ENCODE measurements at places on chromosomes 1 and 21.

DNA sequence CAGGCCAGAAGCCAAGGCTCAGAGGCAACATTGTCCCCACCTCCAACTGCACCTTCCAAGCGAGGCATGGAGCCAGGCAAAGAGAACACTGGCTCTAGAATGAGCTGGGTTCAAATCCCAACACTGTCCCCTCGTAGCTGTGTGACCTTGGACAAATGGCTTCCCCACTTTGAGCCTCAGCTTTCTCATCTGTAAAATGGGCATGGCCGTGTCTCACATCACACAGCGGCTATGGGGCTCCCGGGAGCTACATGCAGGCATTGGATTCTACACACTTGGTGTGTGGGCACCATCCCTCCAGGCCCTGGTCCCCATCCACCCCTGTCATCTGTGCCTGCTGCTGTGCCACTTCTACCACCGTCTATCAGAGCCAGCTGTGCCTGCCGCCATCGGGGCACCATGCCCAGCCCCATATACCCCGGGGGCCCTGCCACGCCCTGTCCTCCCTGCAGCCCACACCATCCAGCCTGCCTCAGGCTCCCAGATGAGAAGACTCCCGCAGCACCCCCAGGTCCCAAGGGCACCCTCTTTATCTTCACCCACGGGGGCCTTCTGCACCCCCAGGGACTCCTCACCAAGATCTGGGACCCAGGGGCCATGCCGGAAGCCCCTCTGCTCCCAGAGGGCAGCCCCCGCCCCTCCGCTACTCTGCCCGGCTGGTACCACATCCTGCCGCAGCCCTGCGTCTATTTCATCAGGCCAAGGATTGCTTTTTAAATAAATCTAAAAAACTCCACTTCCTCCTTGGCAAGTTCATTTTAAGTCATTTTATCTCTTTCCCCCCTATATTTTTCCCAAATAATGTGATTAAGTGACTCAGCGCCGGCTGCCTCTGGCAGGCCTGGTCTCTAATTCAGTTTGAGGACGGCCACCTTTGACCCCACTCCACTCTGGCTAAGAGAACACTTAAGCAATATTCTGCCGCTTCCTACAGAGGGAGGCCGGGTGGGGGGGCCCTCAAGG, 107.8 kb upstream of the TARDBP start:
- no peak for DNase-seq

- DNase-seq = no peak
These were observed 32.9 kb downstream of the HSF2BP start for GRCh38 chr21:43626390-43626789.

GRCh38 chr21:14870853-14871149, 194.0 kb downstream of the NRIP1 start:
- no peak for DNase-seq

GRCh38 chr1:1019122-1019999, 559 bp upstream of the AGRN start:
- DNase-seq = peak; percentile 83

GRCh38 chr1:15744122-15744679, 1.9 kb downstream of the TMEM82 start:
- DNase-seq = no peak

DNA sequence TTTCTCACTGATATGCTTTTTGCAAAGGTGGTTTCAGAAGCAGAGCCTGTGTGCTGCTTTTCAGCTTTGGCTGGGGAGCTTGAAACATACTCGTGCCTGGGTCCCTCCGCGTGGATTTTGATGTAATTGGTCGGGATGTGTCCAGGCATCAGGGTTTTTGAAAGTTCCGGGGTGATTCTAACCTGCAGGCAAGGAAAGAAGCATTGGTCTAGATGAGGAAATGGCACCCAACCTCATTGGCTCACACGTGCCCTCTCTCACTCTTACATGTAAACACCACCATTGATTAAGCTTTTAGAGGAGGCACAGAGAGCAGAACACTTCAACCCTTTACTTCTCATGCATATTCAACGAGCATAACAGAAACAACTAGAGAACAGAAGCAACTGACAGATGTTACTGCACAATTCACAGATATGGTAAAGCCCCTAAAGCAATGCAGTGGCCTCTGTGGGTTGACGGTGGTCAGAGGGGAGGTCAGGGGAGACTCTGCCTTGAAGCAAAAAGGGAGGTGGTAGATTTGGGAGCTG, 112.1 kb downstream of the TLR5 start:
- no peak for DNase-seq

DNA sequence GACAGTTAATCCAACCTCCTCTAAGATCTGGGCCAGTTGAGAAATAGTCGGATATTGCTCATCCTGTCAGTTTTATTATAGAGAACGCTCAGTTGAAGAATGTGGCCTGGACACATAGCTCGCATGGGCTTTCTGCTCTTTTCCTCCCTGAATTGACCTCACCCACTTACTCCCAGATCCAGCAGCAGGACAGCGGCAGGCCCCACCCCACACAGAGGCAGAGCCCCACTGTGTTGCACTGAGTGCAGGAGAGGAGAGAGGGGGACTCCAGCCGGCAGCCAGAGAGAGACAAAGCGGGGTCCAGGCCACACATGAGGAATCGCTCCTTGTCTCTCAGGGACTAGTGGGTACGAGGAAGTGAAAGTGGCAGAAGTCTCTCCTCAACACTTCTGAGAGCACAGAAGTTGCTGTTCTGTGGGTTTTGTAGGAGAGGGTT, 78.6 kb downstream of the LAMC1 start:
- no peak for DNase-seq

GRCh38 chr1:79193211-79194079, 186.9 kb upstream of the ADGRL4 start:
- DNase-seq = peak; percentile 52

GRCh38 chr1:64073705-64074104, 129.7 kb upstream of the UBE2U start:
- peak; percentile 74 for DNase-seq

GRCh38 chr1:3101124-3101939, 32.3 kb downstream of the PRDM16 start:
- no peak for DNase-seq

DNA sequence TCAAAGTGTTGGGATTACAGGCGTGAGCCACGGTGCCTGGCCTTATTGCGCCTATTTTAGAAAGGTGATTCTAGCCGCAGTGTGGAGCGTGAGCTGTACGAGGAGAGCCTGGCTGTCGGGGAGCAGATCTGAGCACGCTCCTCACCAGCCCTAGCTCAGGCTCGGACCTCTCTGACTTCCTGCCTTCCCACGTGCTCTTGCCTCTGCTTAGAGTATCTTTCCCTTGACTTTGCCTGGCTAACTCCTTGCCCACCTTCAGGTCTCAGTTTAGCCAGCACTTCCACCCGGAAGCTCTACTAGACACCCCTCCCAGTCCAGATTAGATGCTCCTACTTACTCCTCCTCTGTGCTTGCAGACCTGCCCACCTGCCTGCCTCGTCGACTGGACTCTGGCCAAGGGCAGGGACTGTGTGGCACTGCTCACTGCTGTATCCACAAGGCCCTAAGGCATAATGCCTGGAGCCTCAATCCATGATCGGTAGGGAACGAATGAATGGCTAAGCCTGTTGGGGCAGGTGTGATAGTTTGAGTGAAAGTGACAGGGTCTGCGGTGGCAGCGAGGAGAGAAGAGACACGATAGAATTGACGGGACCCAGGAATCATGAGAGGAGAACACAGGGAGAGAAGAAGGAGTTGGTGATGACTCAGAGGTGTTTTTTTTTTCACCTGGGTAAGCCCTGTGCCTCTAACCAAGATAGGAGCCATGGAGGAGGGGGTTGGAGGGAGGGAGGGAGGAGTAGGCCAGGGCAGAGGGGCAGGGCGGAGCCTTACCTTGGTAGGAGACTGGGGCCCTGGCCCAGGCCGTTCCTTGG, 28.1 kb upstream of the WASF2 start:
- DNase-seq = peak; percentile 67

GRCh38 chr1:162018418-162018817, 5.3 kb downstream of the OLFML2B start:
- DNase-seq = no peak

- DNase-seq = peak; percentile 62
These were observed 25.5 kb upstream of the ZC3H12A start for GRCh38 chr1:37448691-37449417.

DNA sequence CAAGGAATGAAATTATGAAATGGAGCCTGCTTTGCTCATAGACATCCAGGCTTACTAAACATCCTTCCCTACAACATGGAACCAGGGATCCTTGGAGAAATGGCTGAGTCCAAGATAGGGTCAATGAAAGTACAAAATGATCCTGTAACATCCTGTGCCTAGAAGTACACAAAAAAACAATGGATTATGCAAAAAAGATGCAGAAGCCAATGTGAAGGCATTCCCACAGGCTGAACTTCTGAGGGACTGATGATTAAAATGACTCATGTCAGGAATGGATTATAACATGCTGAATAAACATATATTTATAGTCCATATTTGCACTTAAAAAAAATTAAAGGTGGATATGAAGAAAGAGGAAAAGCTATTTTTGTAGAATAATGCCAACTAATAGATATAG, 10.4 kb upstream of the HOOK1 start:
- no peak for DNase-seq

DNA sequence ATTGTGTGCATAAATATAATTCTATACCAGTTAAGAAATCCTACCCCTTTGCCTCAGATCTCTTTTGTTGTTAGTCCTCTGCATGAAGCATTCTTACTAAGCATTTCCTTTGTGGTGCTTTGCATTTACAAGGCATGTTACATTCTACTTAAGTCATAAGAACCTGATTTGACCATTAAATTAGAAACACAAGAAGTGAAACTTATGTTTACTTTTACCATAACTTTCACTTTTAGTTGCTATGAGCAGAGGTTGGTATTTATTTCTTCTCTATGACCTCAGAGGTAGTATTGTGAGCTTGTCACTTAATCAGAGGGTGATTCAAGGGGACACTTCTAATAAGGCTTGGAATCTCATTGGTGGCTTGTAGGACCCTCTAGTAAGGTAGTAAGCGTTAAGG, 9.0 kb downstream of the FAM20B start:
- peak; percentile 73 for DNase-seq

- peak; percentile 34 for DNase-seq
These were observed 184.2 kb downstream of the EIF4G3 start for GRCh38 chr1:20992322-20993056.

DNA sequence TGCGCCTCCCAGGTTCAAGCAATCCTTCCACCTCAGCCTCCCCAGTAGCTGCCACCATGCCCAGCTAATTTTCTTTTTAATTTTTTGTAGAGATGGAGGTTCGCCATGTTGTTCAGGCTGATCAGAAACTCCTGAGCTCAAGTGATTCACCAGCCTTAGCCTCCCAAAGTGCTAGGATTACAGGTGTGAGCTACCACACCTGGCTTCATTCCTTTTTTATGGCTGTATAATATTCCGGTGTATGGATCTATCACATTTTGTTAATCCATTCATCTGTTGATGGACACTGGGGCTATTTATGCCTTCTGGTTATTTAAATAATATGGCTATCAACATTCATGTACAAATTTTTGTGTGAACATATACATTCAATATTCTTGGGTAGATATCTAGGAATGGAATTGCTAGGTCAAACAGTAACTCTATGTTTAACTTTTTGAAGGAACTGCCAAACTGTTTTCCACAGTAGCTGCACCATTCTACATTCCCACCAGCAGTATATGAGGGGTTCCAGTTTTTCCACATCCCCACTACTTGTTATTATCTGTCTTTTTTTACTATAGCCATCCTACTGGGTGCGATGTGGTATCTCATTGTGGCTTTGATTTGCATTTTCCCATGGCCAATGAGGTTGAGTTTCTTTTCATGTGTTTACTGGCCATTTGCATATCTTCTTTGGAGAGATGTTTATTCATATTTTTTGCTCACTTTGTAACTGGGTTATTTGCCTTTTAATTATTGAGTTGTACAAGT, 11.0 kb downstream of the SLC27A3 start:
- DNase-seq = no peak

GRCh38 chr1:19844731-19845495, 29.8 kb upstream of the RNF186 start:
- peak; percentile 60 for DNase-seq

- no peak for DNase-seq
These were observed 8.3 kb upstream of the MAP3K21 start for GRCh38 chr1:233319272-233319671.

GRCh38 chr1:237740846-237741245, 149.9 kb downstream of the ZP4 start:
- no peak for DNase-seq

DNA sequence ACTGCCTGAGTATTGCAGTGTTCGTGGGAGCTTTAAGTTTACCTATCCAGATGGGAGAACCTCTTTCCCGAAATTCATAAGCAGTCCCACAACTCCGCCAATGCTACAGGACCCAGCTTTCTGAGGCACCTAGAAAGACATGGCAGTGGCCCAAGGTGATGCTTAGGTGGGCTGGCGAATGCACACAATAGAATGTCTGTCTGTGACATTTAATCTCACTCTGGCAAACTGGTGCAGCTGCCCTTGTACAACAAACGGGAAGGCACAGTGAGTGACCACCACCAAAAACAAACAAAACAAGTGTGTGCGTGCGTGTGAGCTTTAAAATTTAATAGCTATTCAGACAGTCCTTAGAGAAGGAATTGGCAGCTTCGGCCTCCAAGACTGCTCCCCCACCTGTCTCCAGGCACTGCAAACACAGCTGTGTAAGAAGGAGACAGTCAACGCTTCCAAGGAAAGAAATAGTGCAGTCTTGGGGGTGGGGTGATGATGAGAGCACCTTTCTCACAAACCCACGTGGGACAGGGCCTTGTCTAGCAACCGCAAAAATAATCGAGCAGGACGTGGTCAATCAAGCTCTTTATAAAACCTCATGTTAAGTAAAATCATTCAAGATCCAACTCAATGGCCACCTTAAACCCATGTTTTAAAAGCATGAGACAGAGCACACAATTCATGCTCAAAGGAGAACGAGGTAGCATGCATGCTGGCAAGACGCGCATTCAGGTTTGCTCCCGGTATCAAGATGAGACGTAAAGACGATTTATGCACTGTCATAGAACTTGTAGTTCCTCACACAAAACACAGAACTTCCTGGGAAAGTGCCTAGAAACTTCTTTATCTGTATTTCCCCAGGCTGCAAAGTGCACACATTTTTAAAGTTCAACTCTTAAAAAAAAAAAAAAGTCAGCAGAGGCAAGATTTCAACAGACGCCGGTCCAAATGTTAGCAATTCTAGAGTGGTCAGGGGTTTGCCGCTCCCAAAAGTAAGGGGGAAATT, 84.1 kb downstream of the TM2D1 start:
- DNase-seq = no peak

DNA sequence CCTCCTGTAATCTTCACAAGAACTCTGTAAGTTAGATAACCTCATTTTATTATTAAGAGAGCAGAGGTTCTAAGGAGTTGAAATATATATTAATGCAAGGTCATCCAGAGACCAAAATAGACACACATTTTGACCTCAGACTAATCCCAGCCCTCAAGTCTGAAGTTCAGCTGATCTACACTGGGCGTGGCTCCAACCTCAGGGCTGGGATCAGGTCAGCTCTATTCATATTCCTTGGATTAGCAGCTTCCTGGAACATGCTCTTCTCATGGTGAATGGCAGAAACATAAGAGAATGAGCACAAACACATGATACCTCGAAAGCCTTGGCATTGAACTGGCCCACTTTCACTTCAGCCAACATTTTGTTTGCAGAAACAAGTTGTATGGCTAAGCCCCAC, 200.8 kb upstream of the ST6GALNAC5 start:
- no peak for DNase-seq

GRCh38 chr1:205770618-205771017, 4.7 kb downstream of the RAB29 start:
- DNase-seq = no peak

Measured in M059J (cell line).